ENCODE measurements at places on chromosomes 6 and 20.

DNA sequence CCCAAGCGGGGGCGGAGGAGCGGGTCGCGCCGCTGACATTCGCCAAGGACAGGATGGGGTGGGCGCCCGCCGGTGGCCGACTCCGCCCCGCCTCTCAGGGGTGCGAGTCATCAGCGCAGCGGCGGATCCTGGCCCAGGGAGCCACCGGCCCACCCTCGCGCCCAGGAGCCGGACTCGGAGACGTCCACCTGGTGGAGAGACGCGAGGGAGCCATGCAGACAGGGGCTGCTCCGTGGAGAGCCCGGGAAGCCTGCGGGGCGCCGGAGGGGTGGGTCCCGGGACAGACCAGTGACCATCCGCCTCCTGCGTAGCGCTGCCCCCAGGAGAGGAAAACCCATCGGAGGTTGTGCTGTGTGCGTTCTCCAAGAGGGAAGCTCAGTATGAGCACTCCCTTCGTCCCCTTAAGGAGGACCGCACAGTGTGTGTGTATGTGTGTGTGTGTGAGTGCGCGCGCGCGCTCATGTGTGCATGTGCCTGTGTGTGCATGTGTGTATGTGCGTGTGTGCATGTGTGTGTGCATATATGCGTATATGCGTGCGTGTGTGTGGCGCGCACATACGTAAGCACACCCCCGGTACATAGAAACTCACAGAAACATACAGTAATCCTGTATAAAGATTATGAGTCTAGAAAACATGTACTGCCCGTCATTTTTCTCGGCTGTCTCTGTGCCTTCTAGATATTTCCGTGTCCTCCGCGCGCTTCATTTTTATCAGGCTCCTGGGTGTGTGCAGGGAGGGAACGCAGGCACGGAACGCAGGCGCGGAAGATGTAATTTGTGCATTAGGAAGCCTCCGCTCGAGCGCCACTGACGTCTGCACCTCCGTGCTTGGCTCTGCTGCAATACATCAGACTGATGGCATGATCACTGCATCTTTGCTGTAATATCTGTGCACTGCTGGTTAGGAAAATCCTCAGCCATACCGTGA, 158.9 kb downstream of the TBXT start:
- no peak for DNase-seq

GRCh38 chr6:13759025-13759424, 47.4 kb upstream of the RANBP9 start:
- DNase-seq = no peak

- no peak for DNase-seq
Measured at GRCh38 chr20:31846793-31847138, 1.4 kb upstream of the FOXS1 start.

GRCh38 chr6:56156643-56157042, 90.7 kb downstream of the COL21A1 start:
- no peak for DNase-seq

- no peak for DNase-seq
Measured at GRCh38 chr6:21999012-21999528, 297.8 kb downstream of the PRL start.

GRCh38 chr6:101544286-101544685, 150.8 kb downstream of the GRIK2 start:
- DNase-seq = no peak

DNA sequence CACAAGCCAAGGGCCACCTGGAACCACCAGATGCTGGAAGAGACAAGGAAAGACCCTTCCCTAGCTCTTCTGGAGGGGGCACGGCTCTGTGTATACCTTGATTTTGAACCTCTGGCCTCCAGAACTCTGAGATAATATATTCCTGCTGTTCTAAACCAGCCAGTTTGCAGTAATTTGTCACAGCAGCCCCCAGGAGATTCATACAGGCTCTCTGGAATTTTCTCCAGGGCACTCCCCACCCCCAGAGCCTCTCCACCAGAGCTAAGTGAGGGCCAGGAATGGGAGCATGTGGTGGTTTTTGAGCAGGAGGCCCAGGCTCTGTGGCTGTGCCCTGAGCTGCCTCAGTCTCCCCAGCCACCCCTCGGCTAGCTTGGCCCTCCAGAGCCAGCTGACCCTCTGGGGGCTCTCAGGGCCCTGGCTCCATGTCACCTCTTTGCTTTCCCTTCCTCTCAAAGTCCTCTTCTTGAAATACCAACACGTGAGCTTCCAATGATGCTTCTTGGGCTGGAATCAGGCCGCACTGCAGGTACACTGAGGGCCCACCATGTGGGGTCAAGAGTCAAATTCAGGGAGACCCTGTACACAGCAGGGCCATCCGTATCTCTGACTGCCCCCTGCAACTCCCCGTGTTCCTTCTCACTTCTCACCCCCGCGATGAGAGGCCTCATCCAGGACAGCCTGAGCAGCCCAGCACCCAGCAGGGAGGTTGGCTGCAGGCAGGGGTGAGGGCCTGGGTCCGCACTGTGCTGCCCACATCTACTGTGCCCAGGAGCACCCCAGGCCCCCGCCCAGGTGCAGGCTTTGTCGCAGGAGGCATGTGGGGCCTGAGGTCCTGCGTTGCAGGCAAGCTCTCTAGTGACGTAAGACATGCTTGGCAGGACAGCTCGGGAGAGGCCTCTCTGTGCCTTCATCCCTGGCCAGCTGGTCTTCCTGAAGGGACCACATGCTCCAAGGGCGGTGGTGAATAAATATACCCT, 155.5 kb downstream of the ANKRD60 start:
- no peak for DNase-seq

DNA sequence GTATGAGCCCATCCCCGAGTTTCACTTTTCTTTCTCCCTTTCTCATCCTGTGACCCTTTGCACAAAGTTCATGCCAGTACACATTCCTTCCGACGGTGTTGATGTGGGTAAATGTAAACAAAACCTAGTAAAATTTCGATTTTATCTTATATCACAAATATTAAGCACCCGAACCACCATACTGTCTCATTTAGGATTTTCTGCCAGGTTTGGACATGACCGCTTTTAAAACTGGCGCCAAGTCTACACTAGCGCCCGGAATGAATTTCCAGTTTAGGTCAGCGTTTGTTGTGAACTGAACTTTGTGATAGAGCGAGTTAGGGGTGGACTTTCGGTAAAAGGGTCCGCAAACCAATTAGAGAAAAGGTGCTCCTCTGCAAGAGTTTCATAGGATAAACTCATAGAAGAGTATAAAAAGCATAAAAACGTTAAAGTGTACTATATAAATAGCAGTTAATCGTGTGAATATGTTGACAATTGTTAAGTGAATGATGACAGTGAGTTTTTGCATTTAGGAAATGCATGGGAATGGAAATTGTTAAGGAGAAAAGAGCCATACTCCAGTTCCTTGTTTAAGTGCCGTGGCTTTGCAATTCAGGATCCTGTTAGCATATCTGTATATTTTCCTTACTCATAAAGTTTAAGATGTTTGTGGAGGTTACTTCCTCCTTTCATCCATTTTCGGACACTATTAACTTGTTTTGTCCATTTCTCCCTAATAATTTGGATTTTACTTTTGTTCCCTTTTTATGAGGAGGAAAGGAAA, 937 bp downstream of the AKAP7 start:
- DNase-seq = no peak

DNA sequence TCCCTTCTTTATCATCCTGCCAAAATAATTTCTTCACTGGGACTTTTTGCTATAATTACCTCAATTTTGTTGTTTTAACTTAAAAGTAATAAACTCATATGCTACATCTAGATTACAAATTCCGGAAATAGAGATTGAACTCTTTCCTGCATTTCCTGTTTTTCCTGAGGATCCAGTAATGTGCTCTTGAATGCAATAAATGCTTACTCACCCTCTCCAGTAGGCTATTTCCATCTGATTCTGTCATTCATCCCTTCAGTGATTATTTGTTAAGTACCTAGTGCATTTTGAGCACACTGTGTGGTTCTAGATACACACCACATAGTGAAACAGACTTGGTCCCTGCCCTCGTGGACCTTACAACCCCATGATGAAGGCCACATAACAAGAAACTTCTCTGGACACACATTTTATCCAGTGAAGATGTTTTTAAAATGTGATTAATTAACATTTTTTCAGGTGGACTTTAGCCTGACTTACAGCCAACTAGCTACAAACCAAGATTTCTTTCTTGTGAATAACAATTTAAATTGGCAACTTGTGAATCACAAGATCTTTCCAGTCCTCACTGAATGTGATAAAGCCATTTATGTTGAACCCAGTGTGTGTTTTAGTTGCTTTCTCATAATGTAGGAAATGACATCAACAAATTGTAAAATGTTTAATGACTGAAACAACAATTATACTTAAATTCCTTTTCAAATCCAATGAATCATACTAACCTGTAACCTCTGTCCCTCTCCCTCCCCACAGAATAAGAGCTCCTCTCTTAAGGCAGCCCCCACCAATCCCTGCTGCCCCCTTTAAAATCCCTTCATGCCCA, 272.3 kb downstream of the KHDC1L start:
- DNase-seq = no peak

DNA sequence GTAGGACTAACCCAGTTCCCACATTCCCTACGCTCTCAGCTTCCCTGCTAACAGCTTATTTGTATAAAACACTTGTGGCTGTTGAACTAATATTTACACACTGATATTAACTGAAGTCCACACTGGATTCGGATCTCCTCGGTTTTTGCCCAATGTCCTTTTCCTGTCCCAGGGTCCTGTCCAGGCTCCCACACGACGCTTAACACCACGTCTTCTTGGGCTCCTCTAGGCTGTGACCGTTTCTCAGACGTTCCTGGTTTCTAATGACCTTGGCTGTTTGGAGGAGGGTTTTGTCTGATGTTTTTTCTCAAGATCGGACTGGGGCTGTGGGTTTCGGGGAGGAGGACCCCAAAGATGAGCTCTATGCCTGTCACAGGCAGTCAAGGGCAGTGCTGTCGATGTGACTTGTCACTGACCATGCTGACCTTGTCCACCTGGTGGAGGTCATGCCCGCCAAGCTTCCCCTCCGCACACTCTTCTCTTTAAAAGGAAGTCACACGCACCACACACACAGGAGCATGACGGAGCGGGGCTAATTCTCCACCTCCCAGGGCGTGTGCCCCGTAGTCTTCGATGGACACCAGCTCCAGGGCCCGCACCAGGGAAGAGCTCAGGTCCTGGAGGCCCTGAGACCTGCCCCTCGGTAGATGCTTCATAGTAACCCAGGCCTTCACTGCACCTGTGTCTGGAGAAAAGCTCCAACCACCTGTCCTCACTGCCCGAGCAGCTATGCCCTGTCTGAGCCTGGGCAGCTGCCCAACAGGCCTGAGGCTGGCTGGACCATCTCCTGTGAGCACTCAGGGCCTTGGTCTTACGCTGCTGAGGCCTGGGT, 72.0 kb downstream of the TTLL2 start:
- no peak for DNase-seq

DNA sequence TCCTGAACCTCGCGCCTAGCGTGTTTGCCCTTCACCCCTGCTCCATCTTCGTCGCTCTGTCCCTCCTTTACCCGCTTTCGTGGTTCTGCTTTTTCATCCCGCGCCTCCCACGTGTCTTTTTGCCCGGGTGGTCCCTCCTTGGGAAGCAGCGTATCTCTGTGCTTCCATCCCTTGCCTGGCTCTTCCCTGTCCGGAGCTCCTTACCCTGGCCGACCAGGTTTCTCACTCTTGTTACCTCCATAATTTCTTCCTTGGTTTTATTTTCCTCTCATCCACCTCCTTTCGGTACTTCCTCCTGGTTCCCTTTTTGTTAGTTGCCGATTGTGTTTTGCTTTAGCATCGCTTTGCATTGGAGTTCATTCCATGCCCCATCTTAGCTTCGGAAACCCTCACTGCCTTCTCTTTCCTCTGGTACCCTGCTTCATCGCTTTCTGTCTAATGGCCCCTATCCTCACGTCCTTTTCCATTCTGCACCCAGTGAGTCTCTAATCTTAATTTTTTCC, 735 bp downstream of the FAM135A start:
- DNase-seq = no peak

DNA sequence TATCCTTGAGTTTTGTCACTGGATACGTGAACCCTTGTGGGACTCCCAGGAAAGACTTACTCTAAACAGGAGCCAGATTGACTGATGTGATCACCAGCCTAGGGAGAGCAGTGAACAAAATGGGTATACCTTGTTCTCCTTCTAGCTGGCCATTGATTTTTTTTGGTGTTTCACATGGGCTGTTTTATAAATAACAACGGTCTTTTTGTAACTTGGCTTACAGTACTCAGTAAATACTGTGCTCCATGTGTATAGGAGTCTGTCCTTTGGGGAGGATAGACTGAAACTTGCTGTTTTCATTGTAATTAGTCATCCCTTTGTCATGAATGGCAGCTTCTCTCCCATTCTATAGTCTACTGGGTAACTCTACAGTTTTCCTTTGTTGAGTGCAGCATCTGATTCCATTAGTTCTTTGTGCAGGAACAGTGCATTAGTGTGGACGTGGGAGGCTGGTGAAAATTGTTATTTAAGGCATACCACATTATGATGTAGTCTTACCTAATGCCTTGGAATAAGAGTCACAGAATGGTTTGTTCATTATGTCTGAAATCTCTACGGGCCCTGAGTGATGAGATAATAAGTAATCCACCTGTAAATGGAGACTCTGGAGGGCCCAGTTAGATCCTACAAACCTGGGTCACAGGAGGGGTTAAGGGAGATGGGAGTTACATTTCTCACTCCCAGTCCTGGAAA, 89.5 kb downstream of the TIAM2 start:
- no peak for DNase-seq

- DNase-seq = no peak
Measured at GRCh38 chr6:106805771-106806170, 168.8 kb downstream of the CD24 start.

- DNase-seq = no peak
Measured at GRCh38 chr6:160832422-160832821, 130.4 kb downstream of the PLG start.

DNA sequence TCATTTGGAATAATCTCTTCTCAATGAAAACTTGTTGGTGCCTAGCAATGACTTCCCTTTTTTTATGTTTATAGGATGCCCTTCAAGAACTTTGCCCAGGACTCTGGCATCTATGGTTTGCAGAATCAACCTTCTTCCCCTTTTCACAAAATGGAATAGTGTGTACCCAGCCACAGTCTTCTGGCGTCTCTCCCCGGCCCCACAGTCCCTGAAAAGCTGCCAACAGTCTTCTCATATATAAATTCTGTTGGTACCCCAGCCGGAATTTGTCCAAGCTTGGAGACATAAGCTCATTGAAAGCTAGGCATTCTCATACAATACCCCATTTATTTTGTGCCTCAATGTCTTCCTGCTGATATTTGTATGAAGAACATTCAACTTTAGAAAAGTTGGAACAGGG, 26.4 kb upstream of the MCM3 start:
- no peak for DNase-seq
